ENCODE measurements at places on chromosomes 3 and 15. TPM values are rescaled to one million over a fixed set of nuclear protein-coding genes. Genes with fewer than 3 reads are reported as not detected.

The SKOR1 gene
- 0.34 TPM for total RNA-seq

The TGM4 gene
- total RNA-seq = not detected

The ASB14 gene
- not detected for total RNA-seq

The NXPE3 gene
- total RNA-seq = 17.0 TPM

The COL6A5 gene
- total RNA-seq = 0.93 TPM

The ACAD9 gene
- total RNA-seq = 38.6 TPM

The CLASP2 gene
- 50.6 TPM for total RNA-seq

The NECTIN3 gene
- 24.9 TPM for total RNA-seq

The NEK10 gene
- total RNA-seq = 1.5 TPM

The CILP gene
- 1.4 TPM for total RNA-seq

The ARPP21 gene
- not detected for total RNA-seq

The SERINC4 gene
- total RNA-seq = 0.10 TPM

The ACAA1 gene
- total RNA-seq = 106 TPM

The PLSCR2 gene
- 1.2 TPM for total RNA-seq

The ENTPD3 gene
- 7.5 TPM for total RNA-seq

The TGM5 gene
- total RNA-seq = not detected

The GOLGA8J gene
- total RNA-seq = 0.26 TPM

The THRB gene
- total RNA-seq = 10.1 TPM

The SPINK8 gene
- total RNA-seq = not detected

The FANCD2OS gene
- total RNA-seq = not detected

The CX3CR1 gene
- total RNA-seq = 6.4 TPM

The ULK4 gene
- 11.4 TPM for total RNA-seq

The SUSD5 gene
- total RNA-seq = 1.8 TPM

The GOLGA8F gene
- total RNA-seq = not detected

The ZNF501 gene
- total RNA-seq = 4.4 TPM

The MRAS gene
- 48.0 TPM for total RNA-seq

The AGBL1 gene
- 3.3 TPM for total RNA-seq

The AMT gene
- 5.9 TPM for total RNA-seq

The CLDN11 gene
- total RNA-seq = 12.4 TPM

The PCCB gene
- 44.7 TPM for total RNA-seq

The RTP4 gene
- 5.1 TPM for total RNA-seq

The MYO5C gene
- 89.2 TPM for total RNA-seq

The RASL12 gene
- total RNA-seq = 24.3 TPM

The SLC12A1 gene
- not detected for total RNA-seq

The CLDN16 gene
- total RNA-seq = 0.18 TPM

The DAZL gene
- total RNA-seq = not detected
